ENCODE measurements at places on chromosomes 3 and 15.

- no peak for DNase-seq
Measured at GRCh38 chr3:186782542-186783057, 777 bp upstream of the EIF4A2 start.

DNA sequence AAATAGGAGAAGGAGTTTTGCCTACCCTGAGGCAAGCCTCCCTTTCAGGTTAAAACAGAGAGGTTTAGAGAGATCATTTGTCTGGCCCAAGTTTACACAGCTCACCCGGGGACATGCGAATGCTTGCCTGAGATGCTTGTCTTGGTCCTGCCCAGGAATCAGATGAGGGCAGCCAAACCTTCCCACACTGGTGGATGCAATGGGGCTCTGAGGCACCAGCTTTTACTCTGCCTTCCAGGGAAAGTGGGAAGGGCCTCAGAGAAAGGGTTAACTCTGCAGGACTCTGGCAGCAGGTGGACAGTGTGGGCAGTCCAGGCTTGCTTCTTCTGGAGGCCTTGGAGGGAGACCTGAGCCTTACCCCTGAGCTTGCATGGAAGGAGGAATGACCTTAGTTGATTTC is 90.0 kb downstream of the LRRK1 start:
- DNase-seq, result no peak

DNA sequence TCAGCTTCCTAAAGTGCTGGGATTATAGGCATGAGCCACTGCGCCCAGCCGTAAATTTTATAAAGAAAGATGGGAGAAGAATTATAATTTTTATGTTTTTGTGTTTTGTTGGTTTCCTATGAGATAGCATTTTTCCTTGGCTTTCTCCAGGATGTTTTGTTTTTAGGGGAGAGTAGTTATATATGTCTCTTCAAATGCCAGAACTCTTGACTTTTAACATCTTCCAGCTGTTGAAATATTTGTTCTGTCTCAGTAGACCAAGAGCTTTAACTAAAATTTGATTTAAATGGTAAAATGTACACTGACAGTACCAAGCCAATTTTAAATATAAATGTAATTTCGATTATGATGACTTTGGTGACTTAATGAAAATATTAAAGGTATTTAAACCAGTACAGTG is 96.8 kb downstream of the DHX36 start:
- DNase-seq, result no peak

GRCh38 chr3:164155400-164155799 is 922.9 kb downstream of the SI start:
- no peak for DNase-seq

GRCh38 chr15:59817834-59818233 is 128.7 kb upstream of the BNIP2 start:
- DNase-seq, result no peak

DNA sequence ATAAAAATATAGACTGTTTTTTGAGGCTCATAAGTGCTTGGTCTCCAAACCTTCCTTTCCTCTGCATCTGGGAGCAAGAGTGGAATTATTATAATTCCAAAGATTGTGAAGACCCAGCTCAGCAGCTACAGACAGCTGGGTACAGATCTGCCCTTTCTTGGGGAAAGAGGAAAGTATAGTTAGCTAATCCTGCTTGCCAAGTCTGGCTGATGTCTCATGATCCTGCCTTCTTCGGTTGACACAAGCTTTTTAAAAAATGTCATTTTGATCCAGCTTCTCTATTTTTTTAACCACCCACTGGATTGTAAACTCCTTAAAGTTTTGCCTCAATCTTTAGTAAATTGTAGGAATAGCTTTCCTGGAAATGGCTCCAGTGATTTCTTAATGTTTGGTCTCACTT is 181.1 kb downstream of the LRTM1 start:
- DNase-seq, result no peak

GRCh38 chr3:169310184-169310939 is 353.1 kb downstream of the MECOM start:
- DNase-seq, result no peak

DNA sequence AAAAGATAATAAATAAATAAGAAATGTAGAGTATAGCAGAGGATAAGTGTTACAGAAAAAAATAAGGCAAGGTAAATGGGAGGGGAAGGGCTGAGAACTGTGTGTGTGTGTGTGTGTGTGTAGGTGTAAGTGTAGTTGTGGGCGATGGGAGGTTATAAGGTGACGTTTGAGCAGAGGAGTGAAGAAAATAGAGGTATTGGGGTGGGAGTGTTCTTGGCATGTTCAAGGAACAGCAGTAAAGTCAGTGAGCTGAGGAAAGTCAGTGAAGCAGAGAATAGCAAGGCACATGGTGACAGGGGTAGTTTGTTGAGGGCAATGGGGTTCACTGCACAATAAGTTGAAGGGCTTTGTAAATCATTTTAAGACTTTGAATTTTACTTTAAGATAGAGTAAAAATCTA is 30.9 kb upstream of the ZNF148 start:
- no peak for DNase-seq

DNA sequence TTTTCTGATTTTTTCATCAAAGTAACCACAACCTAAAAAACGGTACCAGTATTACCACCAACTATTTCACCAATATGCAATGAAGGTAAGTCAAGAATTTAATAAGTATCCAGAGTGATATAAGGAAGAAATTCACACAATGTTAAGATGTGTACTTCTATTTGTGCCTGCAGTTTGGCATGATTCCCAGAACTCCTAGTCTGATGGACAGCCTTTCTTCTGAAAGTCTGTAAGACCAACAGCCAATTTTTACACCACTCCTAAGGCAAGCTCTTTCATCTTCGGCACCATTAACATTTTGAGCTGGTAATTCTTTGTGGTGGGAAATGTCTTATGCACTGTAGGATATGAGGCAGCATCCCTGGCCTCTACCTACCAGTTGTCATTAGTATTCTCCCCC is 108.3 kb downstream of the VPS13C start:
- DNase-seq, result no peak

DNA sequence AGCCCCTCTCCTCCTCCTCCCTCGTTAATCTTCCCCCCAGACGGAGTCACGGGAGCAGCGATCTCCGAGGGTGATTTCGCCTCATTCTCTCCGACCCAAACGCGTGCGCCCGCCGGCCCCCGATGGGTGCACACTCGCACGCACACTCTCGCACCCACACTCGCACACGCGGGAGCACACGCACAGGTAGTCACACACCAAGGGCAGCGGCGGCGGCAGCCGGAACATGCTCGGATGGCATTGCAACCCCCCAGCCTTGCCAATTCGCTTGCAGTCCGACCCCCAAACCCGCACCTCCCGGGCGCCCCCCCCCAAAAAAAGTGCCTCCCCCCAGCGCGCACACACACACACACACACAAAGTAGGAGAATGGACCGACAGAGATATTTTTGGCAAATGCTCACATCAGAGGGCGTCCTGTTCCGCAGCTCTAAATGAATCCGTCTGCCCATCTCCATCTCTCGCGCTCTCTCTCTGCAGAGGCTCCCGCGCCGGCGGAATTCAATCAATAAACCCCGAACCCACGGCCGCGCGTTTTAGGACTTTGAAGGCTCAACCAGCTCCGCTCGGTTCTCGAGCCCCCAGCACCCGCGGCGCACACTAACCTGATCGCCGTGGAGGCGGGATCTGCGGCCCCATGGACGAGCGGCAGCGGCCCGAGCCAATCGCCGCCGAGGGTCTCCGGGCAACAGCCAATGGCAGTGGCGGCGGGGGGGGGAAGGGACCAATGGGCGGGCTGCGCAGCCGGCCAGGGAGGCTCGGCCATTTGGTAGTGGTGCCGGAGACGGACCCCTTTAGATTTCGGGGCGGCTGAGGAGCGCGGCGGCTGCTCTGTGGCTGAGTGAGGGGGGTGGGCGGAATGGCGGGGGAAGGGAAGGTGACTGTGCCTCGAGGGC is at the start of gene ANP32A:
TSS of gene ANP32A (minus strand) at position 601 of the 895 bp plus-strand sequence. CDS start at position 457, 144 bp downstream.
- DNase-seq, result peak; percentile 94

GRCh38 chr3:37395286-37395685 is 220.9 kb upstream of the LRRFIP2 start:
- no peak for DNase-seq

- no peak for DNase-seq
Measured at GRCh38 chr3:108134555-108134880, 43.7 kb upstream of the CD47 start.

GRCh38 chr3:166829896-166830295 is 550.2 kb downstream of the ZBBX start:
- DNase-seq, result no peak

GRCh38 chr15:77499087-77499760 is 78.5 kb downstream of the HMG20A start:
- no peak for DNase-seq

DNA sequence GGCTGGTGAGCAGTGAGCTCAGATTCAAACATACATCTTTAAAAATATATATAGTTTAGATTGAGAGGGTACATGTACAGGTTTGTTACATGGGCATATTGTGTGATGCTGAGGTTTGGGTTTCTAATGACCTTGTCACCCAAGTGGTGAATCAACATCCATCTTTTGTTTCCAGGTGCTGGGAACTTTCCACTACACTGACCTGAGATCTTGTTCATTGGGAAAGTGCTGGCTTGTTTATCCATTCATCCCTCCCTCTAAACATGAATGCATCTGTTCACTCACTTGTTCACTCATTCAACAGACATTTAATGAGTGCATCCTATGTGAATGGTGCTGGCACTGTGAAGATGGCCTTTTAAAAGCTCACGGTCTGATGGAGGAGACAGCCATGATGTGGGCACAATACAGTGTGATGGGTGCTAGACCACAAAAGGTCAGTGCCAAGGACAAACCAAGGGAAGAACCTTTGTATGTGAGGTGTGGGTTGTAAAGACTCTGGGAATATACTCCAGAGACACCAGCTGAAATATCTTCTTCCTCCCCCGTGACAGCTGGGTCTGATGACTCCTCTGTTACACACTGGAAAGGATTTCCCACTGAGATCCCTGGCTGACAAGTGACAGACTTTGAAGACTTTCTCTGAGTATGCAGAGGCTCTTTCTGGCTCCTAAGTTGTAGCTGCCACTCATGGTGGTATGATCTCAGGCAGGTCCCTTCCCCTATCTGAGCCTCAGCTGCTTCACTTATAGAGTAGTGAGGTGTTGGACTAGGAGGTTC is 16.2 kb upstream of the ITGA11 start:
- DNase-seq, result no peak

- DNase-seq, result no peak
Measured at GRCh38 chr3:61684386-61684785, 123.0 kb downstream of the PTPRG start.

DNA sequence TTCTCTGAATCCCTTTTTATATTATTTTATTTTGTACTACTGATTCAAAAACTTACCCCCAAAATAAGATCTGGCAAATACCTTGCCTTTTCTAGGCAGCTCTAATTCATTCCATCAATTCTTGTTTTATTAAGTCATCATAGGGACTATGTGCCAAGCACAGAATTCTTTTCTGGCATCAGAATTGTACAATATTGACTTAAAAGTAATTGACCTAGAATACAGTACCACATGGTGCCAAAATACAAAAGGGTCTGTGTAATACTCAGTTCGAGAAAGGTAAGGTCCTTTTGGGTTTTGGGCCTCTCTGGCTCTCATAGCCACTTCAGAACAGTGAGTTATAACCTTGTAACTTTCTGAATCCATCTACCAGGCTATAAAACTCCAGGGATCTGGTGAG is 46.2 kb downstream of the KBTBD8 start:
- no peak for DNase-seq

GRCh38 chr15:57686657-57687056 is 19.9 kb upstream of the POLR2M start:
- no peak for DNase-seq

DNA sequence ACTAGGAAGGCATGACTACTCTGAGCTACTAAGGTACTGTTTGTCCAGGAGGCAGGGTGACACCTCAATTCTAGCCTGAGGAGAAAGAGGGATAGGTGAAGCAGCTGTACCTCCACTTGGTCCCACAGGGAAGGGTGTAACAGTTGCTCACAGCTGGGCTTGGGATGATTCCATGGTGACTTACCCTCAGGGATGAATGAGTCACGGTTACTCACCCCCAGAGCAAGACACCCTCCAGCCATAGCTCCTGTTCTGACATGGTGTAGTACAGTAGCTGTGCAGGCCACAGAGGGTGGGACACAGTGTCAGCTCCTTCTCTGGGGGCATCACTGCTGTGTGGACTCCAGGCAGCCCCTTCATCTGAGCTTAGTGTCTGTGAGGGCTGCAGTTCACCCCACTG is 868.6 kb upstream of the SEMA6D start:
- no peak for DNase-seq

- peak; percentile 46 for DNase-seq
Measured at GRCh38 chr15:70492240-70493177, 270.8 kb downstream of the UACA start.

DNA sequence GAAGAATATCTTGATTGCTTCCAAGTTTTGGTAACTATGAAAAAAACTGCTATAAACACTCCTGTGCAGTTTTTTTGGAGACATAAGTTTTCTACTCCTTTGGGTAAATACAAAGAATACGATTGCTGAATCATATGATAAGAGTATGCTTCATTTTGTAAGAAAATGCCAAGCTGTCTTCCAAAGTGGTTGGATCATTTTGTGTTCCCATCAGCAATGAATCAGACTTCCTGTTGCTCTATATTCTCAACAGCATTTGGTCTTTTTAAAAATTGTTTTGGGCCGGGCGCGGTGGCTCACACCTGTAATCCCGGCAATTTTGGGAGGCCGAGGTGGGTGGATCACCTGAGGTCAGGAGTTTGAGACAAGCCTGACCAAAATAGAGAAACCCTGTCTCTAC is 14.5 kb downstream of the BTD start:
- DNase-seq, result no peak

GRCh38 chr15:59570315-59570714 is 41.3 kb upstream of the GCNT3 start:
- no peak for DNase-seq

DNA sequence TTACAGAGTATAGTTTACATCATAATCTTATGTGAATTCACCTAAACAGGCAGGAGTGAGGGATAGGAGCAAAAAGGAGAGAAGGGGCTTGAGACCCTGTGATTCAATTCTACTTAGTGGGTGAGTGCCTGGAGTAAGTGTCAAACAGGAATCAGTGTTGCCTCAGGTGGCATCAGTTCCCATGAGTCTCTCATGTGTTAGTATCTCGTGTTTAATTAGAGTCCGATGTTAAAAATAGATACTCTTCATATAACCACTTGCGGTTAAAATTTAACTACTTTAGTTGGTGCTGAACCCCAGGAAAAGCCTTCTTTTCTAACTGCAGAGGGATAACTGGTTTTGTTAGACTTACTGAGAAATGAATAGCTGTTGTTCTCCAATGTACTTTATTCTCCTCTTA is 251.5 kb downstream of the SUCLG2 start:
- DNase-seq, result no peak

DNA sequence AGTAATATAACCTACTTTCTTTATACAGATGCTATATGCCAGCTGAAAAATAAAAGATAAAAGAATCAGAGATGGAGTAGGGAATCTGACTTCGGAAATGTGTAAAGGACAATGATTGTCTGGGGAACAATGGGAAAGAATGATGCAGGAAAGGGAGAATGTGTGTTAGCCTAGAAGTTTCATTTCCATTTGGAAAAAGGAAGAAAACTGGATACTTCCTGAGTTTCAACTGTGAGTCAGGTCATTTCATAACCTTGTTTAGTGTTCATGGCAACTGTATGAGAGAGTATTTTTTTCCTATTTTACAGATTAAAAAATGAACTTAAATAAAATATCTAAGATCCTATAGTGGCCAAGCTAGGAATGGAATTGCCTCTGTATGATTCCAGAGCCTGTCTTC is 261.3 kb upstream of the NECTIN3 start:
- no peak for DNase-seq

GRCh38 chr15:70658641-70659040 is 104.7 kb downstream of the UACA start:
- DNase-seq, result no peak

- no peak for DNase-seq
Measured at GRCh38 chr3:28726840-28727239, 378.2 kb upstream of the AZI2 start.
